CD4-positive, alpha-beta T cell treated with Interleukin-17A for 4 hours (primary cell): ENCODE measurements at places on chromosomes 7 and 10.

DNA sequence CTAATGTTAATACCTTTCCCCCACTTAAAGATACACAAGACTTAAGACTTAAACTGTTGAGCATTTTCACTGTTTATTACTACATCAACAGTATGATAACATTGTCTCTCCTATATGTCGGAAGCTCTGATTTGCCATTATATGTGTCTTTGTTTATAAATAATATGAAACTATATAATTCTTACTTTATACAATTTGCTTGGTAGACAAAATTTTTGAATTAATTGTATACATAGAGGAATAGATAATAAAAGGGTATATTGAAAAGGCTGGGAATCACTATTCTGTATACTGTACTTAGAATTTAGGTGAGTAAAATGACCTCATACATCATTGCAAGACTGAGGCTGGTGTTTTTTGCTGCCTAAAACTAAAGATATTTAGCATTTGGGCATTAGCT lies 82.1 kb upstream of the HDAC9 start:
- DNase-seq, result no peak

DNA sequence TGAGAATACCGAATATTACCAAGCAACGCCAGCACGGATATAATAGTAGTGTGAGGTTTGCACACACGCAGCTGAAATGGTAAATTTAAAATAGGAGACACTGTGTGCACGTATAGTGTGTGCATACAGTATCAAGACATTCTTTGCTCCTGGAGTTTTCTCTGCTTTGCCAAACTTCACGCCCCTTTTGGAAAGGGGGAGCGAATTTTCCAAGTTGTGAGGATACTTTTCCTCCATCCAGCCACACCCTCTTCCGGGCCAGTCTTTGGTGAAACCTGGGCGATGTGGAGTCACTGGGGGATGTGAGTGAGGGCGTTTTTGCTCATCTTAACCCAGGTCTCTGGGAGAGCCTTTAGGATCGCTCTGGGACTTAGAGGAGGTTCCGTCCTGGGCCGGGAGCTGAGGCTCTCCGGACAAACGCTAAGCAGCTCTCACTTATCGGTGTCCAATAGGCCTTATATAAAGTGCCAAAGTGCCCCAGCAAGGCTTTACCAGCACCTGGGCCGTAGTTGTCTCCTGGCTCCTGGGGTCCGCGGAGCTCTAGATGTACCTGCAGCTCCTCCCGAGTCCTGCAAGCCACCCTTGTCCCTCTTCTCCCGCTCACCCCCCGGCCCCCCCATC lies 160.0 kb upstream of the MKI67 start:
- no peak for DNase-seq

GRCh38 chr7:139059905-139060304 lies 24.1 kb upstream of the ZC3HAV1L start:
- DNase-seq, result no peak

DNA sequence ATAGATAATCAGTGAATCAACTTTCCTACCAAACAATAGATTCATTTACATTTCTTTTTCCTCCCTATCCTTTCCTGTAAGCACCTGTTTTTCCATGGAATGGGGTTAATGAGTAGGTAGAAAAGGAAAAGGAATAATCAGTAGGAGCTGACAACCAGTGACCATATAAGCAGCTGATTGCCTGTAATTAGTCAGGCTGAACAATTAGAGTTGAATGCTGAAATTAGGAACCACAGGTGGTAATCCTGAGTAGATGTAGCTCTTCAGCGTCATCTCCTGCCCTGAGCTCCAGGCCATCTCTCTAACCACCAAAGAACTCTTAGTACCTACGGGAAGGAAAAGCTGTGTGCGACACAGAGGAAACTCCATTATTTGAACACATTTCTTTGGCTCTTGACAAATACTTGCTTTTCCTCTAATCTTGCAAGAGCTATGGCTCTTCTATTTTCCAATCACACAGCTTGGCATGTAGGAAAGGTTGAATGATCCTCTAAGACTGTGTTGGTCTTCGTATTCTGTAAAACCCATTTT lies 63.8 kb downstream of the KLHDC10 start:
- DNase-seq, result no peak

DNA sequence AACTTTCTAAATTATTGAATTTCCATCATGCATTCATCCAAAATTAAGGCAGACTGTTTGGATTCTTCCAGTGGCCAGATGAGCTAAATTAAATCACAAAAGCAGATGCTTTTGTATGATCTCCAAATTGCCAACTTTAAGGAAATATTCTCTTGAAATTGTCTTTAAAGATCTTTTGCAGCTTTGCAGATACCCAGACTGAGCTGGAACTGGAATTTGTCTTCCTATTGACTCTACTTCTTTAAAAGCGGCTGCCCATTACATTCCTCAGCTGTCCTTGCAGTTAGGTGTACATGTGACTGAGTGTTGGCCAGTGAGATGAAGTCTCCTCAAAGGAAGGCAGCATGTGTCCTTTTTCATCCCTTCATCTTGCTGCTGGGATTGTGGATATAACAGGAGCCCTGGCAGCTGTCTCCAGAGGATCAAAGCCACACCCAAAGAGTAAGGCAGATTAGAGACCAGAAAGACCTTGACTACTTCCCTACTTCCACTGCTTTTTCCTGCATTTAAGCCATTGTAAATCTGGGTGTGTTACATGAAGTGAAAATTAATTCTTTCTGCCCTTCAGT lies 8.2 kb upstream of the CFAP69 start:
- no peak for DNase-seq

DNA sequence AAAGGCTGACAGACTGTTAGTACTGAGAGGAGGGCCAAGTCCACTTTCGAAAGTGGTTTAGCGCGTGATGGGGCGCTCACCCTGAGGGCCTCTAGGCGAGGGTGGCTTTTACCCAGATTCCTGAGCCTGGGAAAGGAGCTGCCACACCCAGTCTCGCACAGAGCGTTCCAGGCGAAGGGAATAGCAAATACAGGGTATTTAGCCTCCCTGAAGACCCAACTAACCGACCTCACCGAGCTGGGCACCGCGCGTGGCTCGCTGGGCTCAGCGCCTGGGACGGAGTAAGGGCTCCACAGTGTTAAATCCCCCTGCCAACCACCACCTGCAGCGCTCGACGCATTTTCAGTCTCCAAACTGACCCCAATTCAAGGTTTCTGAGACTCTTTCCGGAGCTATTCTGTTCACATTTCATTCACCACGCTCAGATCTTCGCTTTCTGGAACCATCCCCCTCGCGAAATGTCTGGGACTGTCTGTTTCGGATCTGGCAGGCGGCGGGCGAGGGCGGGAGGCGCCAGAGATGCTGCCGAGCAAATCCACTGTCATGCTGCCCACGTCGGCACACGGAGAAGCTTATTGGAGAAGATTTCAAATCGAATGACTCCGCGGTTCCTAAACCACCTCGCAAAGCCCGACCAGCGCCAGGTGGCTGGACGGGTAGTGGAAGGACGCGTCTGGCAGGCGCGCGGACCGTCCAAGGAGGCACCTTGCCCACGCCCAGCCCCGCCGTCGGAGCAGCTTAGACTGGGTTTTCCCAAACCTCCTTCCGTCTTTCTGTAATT lies 1.4 kb upstream of the OSBPL3 start:
- peak; percentile 62 for DNase-seq

DNA sequence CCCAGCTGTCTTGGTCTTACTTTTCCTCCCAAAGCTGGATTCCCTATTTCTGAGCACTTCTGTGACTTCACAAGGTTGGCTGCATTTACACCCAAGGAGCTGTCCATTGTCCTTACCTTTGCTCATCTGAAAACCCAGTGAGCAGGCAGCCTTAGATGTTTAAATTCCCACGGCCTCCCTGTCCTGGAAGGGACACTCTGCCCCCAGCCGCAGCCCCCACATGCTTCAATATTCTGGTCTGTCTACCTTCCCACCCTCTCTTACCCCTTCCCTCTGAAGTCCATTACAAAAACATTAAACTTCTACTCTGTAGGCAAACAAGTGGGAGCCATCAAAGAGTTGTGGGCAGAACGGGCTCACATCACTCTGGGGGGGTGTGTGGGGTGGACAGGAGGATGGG lies 73.8 kb upstream of the EFCAB10 start:
- no peak for DNase-seq

- peak; percentile 1 for DNase-seq
Observed at GRCh38 chr7:2938514-2939192, 94.5 kb upstream of the GNA12 start.

GRCh38 chr10:110110338-110110737 lies 97.1 kb upstream of the MXI1 start:
- no peak for DNase-seq

GRCh38 chr10:48465860-48466521 lies 138.9 kb downstream of the ARHGAP22 start:
- DNase-seq, result no peak

DNA sequence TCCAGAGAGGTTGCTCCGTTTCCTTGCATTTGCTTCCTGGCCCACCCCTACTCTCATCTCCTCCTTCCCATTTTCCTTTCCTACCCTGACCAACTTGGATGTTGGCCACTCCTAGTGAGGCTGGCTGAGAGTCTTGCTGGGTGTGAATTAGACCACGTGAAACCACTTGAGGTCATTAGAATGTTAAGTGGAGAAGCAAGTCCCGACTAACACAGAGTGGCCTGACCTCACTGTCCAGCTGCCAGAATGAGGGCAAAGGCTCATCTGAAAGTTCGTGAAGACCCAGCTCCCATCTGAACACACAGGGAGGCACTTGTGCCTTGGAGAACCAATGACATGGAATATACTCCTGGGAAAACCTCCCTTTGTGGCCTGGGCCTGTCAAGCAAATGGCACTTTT lies 80.8 kb downstream of the WDR11 start:
- DNase-seq, result no peak

DNA sequence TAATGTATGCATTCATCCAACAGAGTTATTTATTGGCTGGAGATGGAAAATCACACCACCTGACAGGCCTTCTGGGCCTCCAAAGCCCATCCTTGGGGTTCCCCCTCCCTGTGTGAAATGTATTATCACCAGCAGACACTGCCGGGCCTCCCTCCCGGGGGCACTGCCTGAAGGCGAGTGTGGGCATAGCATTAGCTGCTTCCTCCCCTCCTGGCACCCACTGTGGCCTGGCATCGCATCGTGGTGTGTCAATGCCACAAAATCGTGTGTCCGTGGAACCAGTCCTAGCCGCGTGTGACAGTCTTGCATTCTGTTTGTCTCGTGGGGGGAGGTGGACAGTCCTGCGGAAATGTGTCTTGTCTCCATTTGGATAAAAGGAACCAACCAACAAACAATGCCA lies 15.3 kb downstream of the TACR2 start:
- no peak for DNase-seq

- no peak for DNase-seq
Observed at GRCh38 chr10:127102176-127102575, 94.2 kb downstream of the INSYN2A start.

- DNase-seq, result no peak
Observed at GRCh38 chr7:132066761-132067171, 509.5 kb downstream of the PLXNA4 start.

- no peak for DNase-seq
Observed at GRCh38 chr7:85750454-85750949, 563.6 kb upstream of the SEMA3D start.

GRCh38 chr10:131242007-131242406 lies 69.5 kb downstream of the TCERG1L start:
- no peak for DNase-seq

DNA sequence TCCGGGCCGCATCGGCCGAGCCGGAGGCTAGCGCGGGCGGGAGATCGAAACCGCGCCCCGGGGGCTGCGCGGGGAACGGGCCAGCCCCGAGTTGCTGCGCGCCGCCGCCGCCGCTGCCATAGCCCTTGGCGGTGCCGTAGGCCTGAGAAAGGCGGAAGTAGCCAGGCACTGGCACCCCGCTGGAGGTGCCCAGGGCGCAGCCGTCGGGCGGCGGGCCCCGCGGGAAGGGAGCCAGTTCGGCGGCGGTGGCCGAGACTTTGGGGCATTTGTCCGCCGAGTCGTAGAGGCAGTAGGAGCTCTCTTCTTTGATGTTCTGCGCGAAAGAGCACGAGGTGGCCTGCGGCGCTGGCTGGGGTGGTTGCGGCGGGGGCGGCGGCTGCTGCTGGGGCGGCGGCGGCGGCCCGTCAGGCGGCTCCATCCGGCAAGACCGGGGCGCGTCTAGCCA lies 587 bp downstream of the HOXA10 start:
- DNase-seq, result peak; percentile 50

DNA sequence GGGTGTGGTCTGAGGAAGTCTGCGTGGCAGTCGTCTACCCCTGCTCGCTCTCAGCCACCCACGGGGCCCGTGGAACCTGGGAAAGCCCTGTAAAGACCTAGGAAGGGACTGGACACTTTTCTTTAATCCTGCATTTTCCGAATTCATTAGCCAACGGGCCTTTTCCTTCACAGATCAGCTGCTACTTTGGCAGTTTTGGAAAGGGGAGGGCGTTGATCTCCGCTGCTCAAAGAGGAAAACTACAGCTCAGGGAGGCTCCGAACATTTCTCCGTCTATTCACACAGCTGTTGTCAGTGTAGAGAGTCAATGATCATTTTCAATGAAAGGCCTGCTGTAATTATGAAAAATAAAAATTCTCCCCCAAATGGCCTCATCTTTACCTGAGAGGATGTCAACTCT lies 450.1 kb upstream of the MKI67 start:
- no peak for DNase-seq
